ENCODE measurements at places on chromosomes 13 and 19. TPM values are rescaled to one million over a fixed set of nuclear protein-coding genes. Genes with fewer than 3 reads are reported as not detected.

OLFM4 gene
- 0.54 TPM for polyA plus RNA-seq

NAPA gene
- 169 TPM for polyA plus RNA-seq

ZNF154 gene
- polyA plus RNA-seq, result 23.9 TPM

TEX26 gene
- 1.9 TPM for polyA plus RNA-seq

PTH2 gene
- not detected for polyA plus RNA-seq

ZNF506 gene
- polyA plus RNA-seq, result 41.0 TPM

CDX2 gene
- polyA plus RNA-seq, result not detected

SMIM44 gene
- 0.53 TPM for polyA plus RNA-seq

WDR88 gene
- 0.87 TPM for polyA plus RNA-seq

ZNF69 gene
- polyA plus RNA-seq, result 29.8 TPM

Data from renal pelvis (tissue), 12 donors.